ENCODE measurements at places on chromosomes 16 and 17. TPM values are rescaled to one million over a fixed set of nuclear protein-coding genes. Genes with fewer than 3 reads are reported as not detected.

DNA sequence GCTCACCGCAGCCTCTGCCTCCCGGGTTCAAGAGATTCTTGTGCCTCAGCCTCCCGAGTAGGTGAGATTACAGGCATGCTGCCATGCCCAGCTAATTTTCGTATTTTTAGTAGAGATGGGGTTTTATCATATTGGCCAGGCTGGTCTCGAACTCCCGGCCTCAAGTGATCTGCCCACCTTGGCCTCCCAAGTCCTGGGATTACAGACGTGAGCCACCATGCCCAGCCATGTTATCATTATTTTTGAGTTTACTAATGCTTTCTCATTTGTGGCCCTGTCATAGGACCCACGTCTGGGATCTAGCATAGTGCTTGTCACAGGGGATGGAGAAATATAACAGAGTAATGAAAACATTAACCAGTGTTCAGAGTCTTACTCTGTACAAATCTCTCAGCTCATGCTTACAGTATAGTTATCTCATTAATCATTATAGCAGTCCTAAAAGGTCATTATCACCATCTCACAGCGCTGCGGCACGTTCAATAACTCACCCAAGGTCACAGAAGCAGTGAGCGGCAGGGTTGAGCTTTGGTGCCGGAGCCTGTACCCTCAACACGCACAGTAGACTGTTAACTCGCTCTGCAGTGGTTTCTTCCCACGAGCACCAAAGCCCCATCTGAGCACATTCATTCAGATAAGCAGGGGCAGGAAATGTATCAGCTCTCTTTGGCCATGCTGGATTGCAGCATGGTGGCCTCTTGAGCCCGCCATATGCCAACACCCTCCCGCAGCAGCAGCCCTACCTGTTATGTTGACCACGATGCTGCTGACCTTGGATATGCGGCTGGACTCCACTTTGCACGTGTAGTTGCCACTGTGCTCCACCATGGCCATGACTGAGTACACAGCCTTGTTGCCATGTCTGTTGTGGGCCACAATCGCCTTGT is 21.4 kb downstream of the PECAM1 start:
- no peaks in the 10 kb centered on the region for H3K27me3 ChIP-seq
- peaks cover 25% of the 10 kb centered on the region for H3K36me3 ChIP-seq
- no peaks in the 10 kb centered on the region for H3K4me1 ChIP-seq
- H3K27ac ChIP-seq, result peak overlapping the region; percentile 35
- no peak for DNase-seq
- H3K4me3 ChIP-seq, result no peak overlapping the region

DNA sequence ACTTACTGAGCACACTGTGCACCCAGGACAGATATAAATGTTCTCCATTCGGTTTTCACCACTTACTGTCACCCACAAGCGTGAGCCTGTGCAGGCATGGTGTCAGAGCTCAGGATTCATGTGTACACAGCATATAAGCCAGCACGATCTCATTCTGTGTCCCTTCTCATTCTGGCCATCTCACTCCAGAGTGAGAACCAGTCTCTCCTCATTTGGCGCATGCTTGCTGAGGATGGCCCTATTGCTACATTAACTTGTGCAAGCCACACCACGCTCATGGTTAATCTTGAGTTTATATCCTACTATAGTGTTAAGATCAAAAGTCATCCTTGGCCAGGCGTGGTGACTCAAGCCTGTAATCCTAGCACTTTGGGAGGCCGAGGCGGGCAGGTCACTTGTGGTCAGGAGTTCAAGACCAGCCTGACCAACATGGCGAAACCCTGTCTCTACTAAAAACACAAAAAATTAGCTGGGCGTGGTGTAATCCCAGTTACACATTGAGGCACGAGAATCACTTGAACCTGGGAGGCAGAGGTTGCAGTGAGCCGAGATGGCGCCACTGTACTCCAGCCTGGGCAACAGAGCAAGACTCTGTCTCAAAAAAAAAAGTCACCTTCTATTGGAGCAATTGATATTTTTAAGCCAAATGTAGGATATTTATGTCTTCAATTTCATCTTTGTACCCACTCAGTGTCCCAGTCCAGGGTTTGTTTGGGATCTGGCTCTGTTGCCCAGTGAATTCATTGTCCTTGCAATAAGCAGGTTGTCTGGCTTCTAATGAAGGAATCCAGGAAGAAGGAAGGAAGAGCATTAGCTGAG is 20.9 kb downstream of the SOCS1 start:
- peaks cover 10% of the 10 kb centered on the region for H3K4me1 ChIP-seq
- no peaks in the 10 kb centered on the region for H3K27me3 ChIP-seq
- no peak overlapping the region for H3K27ac ChIP-seq
- no peak for DNase-seq

- DNase-seq, result no peak
- H3K27me3 ChIP-seq, result no peaks in the 10 kb centered on the region
- no peaks in the 10 kb centered on the region for H3K4me1 ChIP-seq
- H3K27ac ChIP-seq, result no peak overlapping the region
Measured at GRCh38 chr17:31449111-31449510, 57.6 kb downstream of the RAB11FIP4 start.

DNA sequence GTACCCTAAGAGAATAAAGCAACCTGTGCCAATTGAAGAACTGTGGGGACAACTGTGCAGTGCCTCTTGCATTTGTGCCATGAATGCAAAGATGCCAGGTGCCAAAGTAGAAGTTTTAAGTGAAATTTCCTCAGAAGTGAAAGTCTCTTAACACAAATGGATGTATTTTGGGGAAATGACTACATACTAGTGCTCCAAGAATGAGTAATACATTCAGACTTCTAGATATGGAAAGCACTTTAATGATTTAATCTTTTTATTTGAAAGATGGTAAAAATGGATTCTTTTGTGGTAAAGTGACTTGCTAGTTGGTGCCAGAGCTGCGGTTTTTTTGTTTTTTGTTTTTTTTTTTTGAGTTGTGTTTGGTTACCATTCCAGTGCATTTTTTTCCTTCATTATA is 15.0 kb downstream of the UTP18 start:
- peaks cover 8% of the 10 kb centered on the region for H3K4me1 ChIP-seq
- no peaks in the 10 kb centered on the region for H3K27me3 ChIP-seq
- H3K36me3 ChIP-seq, result peaks cover 85% of the 10 kb centered on the region
- no peak overlapping the region for H3K4me3 ChIP-seq
- no peak for DNase-seq

GRCh38 chr17:29214215-29215146 is 32.2 kb upstream of the CRYBA1 start:
- no peaks in the 10 kb centered on the region for H3K27me3 ChIP-seq
- no peaks in the 10 kb centered on the region for H3K36me3 ChIP-seq
- no peak for DNase-seq
- H3K4me1 ChIP-seq, result peaks cover 5% of the 10 kb centered on the region
- H3K27ac ChIP-seq, result no peak overlapping the region

- DNase-seq, result no peak
- no peak overlapping the region for H3K27ac ChIP-seq
- H3K36me3 ChIP-seq, result no peaks in the 10 kb centered on the region
- H3K27me3 ChIP-seq, result no peaks in the 10 kb centered on the region
Measured at GRCh38 chr17:7632492-7632894, 2.6 kb downstream of the SHBG start.

GRCh38 chr17:12231355-12231682 is 210.6 kb downstream of the MAP2K4 start:
- H3K4me3 ChIP-seq, result no peak overlapping the region
- no peaks in the 10 kb centered on the region for H3K4me1 ChIP-seq
- H3K27me3 ChIP-seq, result no peaks in the 10 kb centered on the region
- DNase-seq, result no peak
- no peaks in the 10 kb centered on the region for H3K36me3 ChIP-seq

GRCh38 chr16:53429221-53429943 is 4.9 kb upstream of the RBL2 start:
- H3K36me3 ChIP-seq, result no peaks in the 10 kb centered on the region
- H3K27ac ChIP-seq, result no peak overlapping the region
- H3K4me3 ChIP-seq, result no peak overlapping the region
- no peaks in the 10 kb centered on the region for H3K27me3 ChIP-seq

Gene ABCA5
- 24.6 TPM for total RNA-seq

Gene KRT28
- not detected for total RNA-seq

Gene HEATR9
- 0.28 TPM for total RNA-seq

Gene CPPED1
- 51.7 TPM for total RNA-seq

Gene CENPV
- 9.5 TPM for total RNA-seq

Gene ZFPM1
- total RNA-seq, result 24.7 TPM

Gene PIGW
- 6.4 TPM for total RNA-seq

Gene WSCD1
- 52.7 TPM for total RNA-seq

All from spleen (tissue), 13 donors.